ENCODE measurements at places on chromosomes 6 and 20. TPM values are rescaled to one million over a fixed set of nuclear protein-coding genes. Genes with fewer than 3 reads are reported as not detected.

The SLC12A5 gene
- 10.4 TPM for total RNA-seq

The CBLN4 gene
- total RNA-seq = not detected

DNA sequence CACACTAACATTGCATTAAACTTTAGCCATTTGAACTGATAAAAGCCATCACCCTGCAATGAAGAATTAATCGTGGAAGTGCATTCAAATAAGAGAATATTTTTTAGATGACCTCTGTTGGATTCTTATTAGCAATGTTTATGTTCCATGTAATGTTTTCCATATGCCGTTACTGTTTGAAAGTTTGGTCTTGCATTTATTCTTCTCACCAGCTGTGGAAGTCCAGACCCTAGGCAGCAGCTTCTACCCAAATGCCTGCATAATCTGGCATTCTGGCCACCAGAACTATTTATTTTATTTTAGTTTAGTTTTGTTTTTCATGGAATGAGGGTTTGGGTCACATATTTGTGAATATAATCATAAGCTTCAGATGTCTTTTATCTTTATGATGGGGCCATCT lies 140.4 kb downstream of the SAMD5 start:
- no peak for DNase-seq

DNA sequence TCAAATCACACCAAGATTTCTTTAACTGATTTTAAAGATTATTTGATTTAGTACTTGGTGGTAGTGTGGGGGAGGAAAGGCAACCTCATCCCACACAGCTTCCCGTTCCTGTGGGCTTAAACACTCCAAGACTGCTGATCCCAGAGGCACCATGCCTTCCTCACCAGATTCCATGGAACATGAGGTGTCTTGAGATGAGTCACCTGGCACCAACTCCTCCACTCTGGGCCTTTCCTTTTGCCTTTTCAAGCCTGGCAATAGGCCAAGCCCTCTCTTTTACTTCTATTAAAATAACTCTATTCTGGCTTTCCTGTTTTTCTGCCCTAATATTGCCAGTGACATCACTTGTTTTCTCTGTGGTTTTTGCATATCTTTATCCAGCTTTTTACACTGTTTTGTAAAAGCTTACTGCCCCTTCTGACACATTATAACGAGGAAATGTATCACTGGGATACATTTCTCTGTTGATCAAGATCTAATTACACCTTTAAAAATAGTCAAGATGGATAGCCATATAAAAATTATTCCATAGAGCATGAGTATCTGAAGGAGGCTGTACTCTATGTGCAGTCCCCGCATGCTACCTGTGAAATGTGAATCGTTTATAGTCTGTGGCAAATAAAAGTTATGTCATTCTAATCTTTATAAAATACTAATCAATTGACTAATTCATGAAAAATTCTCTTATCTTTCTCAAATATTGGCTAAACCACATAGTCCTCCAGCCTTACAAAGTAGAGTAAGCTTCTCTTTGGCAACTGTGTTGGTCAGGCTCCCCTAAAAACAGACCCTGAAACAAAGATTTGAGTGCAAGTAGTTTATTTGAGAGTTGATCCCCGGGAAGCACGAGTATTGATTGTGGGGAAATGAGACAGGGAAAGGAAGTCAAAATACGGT lies 257.8 kb upstream of the KCNQ5 start:
- no peak for DNase-seq

DNA sequence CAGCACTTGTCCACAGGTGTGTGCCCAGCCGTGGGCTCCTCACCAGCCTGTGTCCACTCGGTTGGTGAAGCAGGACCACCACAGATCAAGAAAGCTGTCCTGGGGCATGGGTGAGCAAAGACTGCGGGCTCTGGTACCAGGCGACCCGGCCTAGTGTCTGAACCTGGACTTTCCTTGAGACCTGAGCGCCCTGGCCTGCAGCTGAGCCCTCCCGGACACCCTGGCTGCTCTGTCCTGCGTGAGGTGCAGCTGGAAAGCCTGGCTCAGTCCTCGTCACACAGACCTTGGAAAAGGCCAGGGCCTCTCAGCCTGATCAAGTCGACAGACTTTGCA lies 201.2 kb upstream of the THBS2 start:
- DNase-seq = no peak

GRCh38 chr20:54113566-54113965 lies 43.2 kb upstream of the BCAS1 start:
- DNase-seq = no peak

- no peak for DNase-seq
These were observed 543.6 kb upstream of the CITED2 start for GRCh38 chr6:139917951-139918630.

DNA sequence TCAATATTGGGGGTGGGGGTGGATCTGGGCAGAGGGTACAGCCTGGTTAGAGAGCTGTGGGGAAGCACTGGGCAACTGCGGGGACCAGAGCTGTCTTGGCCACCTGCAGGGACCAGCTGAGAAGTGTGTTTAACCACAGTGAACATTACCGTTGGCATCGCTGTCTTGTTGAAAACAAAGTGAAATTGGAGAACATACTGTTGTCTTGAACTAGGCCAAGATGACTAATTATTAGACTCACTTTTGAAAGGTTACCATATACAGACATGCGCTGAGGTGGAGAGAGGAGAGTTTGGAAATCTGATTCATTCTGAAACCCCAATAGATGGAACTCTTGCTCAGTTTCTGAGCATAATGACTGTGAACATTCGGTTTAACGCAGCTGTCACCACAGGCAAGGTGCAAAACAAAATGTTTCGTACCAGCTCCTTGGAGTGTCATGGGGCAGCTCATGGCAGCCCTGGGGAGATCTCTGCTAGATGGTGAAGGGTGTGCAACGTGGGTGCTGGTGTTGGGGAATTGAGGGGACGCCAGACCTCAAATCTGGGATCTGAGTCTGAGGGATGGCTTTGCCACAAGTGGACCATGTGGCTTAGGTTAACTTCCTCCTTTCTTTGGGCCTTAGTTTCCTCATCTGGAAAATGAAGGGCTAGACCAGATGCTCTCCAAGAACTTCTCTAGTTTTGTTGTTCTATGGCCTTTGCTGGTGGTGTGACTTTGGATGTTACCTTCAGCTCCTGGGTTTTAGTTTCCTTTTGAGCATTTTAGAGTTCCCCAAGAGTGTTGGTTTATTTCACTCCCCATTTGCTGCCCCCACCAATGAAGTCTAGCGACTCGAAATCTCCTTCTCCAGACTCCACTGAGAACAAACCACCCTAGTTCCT lies 24.6 kb upstream of the GTSF1L start:
- DNase-seq = no peak

GRCh38 chr20:1377984-1378734 lies 14.7 kb downstream of the FKBP1A start:
- DNase-seq = no peak
